ENCODE measurements at places on chromosomes 2 and 18.

- no peak for DNase-seq
These were observed 472.5 kb downstream of the PID1 start for GRCh38 chr2:228798458-228799207.

- no peak for DNase-seq
These were observed 18.1 kb downstream of the GPC1 start for GRCh38 chr2:240453461-240454105.

- DNase-seq, result no peak
These were observed 76.1 kb upstream of the KCTD1 start for GRCh38 chr18:26624443-26624842.

DNA sequence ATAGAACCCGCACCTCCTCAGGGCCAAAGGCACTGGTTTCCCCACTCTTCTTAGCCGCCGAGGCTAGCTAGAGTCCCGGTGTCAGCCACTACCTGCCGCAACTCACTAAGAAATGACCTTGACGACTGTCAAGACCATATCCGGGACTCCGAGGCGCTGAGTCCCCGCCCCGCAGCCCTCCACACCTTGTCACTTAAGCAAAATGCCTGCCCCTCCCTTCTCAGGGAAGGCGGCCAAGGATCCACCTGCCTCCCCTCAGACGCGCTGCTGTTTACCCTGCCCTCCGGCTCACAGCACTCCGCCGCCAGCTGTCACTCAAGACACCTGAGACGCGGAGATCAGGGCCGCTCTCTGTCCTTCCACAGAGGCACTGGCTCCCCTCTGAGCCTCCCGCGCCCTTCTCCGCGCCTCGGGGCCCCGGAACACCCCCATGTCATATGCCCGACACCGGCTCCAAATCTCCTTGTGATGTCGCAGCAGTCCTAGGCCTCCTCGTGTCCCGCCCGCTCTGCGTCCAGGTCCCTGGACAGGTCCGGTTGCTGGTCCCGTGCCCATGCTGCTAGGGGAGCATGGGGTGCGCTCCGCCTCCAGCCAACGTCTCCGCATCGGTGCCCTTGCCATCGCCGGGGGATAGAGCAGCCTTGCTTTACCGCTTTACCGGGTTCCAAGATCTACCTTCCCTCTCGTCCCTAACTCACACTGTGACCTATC is 32.5 kb upstream of the REG3G start:
- DNase-seq, result no peak

GRCh38 chr2:210686401-210686800 is 130.0 kb downstream of the CPS1 start:
- DNase-seq, result no peak

Data from activated CD4-positive, alpha-beta T cell treated with anti-CD3 and anti-CD28 coated beads for 36 hours (primary cell).